ENCODE measurements at places on chromosomes 12 and 14.
A peak's percentile ranks its signal among the peaks of the same experiment; 100 is the strongest.

- no peak for DNase-seq
Measured at GRCh38 chr14:70871001-70871400, 36.3 kb upstream of the PCNX1 start.

DNA sequence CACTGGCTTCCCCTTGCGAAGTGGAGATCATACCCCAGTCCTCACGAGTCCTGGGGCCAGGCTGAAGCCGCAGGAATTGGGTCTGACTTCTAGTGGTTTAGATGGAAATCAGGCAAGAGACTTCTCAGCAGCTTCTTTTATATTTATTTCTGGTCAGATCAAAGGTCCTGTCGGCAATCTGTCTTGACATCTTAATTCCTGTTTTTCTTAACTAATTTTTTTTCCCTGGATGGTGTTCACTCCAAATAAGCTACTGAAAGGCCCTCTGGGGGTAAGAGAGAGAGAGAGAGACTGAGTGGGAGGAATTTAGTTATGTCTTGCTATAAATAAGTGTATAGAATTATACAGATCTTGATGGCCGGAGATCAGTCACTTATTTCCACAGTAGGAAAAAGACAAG is 698.7 kb upstream of the TBX3 start:
- DNase-seq, result no peak

DNA sequence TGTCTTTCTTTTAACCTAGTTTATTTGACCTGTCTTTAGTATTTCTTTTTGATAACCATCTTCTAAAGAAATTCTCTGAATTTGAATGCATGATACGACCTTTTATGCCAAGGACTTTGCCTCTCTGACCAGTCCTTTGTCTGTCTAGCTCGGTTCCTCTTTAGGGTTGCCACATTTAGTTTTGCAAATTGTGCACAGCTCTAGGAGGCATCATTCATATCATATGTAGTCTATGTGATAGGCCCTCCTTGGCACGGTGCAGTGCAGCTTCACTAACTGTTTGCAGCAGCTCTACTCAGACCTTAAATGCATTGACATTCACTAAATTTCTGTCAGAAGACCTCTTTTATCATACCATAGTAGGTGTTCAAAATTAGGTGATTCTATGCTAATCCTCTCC is 75.6 kb downstream of the USP15 start:
- no peak for DNase-seq

DNA sequence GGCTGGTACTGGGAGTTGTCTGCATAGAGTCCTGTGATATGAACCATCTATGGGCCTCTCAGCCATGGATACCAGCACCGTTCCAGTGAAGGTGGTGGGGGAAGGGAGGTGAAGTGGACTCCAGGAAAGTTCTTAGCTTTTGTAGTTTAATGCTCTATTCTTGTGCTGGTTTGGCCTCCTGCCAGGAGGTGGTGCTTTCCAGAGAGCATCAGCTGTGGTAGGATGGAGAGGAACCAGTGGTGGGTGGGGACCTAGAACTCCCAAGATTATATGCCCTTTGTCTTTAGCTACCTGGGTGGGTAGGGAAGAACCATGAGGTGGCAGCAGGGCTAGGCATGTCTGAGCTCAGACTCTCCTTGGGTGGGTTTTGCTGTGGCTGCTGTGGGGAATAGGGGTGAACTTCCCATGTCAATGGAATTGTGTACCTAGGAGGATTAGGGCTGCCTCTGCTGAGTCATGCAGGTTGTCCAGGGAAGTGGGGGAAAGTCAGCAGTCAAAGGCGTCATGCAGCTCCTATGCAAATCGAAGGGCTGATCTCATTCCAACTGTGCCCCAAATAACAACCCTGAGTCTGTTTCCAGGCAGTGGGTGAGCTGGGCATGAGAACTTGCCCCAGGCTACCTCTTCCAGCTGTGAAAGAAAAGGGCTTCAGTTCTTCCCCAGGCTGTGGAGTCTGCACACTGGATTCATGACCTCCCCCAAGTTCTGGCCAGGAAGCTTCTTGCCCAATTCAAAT is 14.2 kb downstream of the GZMH start:
- no peak for DNase-seq

GRCh38 chr12:132921685-132922084 is 34.3 kb upstream of the CHFR start:
- DNase-seq, result no peak

DNA sequence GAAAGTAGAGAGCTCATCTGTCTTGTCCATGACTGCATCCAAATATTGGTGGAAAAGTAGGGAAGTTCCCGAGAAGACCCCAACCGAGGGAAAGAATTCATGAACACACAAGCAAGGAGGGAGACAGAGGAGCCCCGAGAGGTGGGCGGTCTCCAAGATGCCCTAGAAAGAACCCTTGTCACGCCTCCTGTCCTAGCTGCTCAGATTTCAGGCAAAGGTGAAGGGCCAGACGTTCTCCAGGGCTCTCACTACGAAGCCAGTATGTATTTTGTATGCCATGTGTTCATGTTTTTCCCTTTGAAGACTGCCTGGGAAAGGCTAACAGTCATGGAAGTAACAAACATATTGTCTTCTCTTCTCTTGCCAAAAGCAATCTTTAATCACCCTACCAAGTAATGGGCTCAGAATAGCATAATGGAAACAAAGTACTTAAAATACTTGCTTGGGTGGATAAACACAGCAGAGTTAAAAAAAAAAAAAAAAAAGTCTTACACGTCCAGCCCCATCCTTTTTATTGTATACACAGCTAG is 99.2 kb upstream of the TBX3 start:
- no peak for DNase-seq

GRCh38 chr12:131829356-131829747 is 1.2 kb downstream of the MMP17 start:
- DNase-seq, result no peak

GRCh38 chr14:54600717-54601109 is 33.8 kb downstream of the SAMD4A start:
- DNase-seq, result no peak

DNA sequence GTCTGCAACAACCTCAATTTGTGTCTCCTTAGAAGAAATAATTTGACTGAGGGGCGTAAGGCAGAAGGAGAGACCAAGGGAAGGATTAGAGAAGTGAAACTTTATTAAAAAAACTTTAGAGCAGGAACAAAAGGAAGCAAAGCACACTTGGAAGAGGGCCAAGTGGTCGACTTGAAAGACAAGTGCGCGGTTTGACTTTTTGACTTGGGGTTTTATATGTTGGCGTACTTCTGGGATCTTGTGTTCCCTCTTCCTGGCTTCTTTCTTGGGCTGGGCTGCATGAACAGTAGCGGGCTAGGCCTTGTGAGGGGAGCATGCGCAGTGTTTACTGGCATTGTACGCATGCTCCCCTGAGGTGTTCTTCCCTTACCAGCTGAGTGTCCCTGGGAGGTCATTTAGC is 369.3 kb upstream of the DCN start:
- DNase-seq, result no peak

GRCh38 chr12:127306604-127307215 is 960.3 kb upstream of the TMEM132C start:
- DNase-seq, result no peak

GRCh38 chr12:115313929-115314328 is 630.0 kb upstream of the TBX3 start:
- no peak for DNase-seq

DNA sequence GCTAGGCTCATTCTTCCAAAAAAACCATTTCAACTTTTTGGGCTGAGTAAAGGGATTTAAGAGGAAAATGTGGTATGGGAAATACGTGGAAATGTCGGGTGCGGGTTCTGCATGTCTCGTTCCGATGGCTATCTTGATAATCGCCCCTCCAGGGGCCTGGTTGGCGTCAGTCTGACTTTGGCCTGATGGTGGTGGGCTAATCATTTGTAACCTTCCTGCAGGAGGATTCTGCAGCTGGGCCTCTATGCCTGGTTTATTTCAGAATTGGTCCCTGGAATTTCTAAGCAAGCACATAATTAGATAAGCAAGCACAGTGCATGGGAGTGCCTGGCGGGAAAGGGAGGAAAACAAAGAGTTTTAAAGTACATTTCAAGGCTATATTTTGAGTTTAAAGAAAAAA is 14.8 kb upstream of the SLC4A8 start:
- no peak for DNase-seq

GRCh38 chr14:85566603-85567002 is 36.7 kb downstream of the FLRT2 start:
- DNase-seq, result no peak

GRCh38 chr14:93870377-93870776 is 56.8 kb upstream of the FAM181A start:
- DNase-seq, result no peak

- no peak for DNase-seq
Measured at GRCh38 chr14:104731320-104732294, 7.6 kb downstream of the ADSS1 start.

- DNase-seq, result no peak
Measured at GRCh38 chr12:101299931-101300330, 20.0 kb downstream of the UTP20 start.

- no peak for DNase-seq
Measured at GRCh38 chr12:62717643-62718042, 217.3 kb downstream of the PPM1H start.

GRCh38 chr12:42097971-42098370 is 46.7 kb downstream of the GXYLT1 start:
- no peak for DNase-seq

DNA sequence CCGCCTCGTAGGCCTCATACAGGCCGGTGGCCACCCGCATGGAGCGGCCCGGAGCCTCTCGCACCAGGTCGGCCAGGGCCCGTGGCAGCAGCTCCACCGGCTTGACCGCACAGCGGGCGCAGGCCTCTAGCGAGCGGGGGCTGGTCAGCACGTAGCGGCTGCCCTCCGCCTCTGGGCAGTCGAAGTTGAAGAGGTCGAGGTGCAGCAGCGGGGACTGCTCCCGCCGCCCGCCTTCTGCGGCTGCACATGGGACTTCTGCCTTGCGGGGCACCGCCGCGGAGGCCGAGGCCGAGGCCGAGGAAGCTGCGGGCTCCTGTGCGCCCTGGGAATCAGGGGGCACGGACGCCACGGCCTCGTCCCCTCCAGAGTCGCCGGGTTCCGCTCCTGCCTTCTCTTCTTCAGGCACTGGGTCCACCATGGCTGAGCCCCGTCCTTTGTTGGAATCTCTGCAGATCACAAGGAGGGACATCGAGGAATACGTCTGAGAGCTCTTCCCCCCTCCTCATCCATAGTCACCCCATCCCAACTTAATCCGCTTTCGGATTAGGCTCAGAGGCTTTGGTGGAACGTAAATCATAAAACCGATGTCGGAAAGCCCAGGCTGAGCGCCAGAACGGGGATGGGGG is 1.4 kb downstream of the CCDC177 start:
- DNase-seq, result no peak

- DNase-seq, result no peak
Measured at GRCh38 chr14:30252783-30253674, 305.9 kb upstream of the G2E3 start.

GRCh38 chr12:79424109-79424721 is 266.5 kb downstream of the PAWR start:
- DNase-seq, result no peak

- DNase-seq, result no peak
Measured at GRCh38 chr12:101277443-101277842, 2.5 kb upstream of the UTP20 start.

DNA sequence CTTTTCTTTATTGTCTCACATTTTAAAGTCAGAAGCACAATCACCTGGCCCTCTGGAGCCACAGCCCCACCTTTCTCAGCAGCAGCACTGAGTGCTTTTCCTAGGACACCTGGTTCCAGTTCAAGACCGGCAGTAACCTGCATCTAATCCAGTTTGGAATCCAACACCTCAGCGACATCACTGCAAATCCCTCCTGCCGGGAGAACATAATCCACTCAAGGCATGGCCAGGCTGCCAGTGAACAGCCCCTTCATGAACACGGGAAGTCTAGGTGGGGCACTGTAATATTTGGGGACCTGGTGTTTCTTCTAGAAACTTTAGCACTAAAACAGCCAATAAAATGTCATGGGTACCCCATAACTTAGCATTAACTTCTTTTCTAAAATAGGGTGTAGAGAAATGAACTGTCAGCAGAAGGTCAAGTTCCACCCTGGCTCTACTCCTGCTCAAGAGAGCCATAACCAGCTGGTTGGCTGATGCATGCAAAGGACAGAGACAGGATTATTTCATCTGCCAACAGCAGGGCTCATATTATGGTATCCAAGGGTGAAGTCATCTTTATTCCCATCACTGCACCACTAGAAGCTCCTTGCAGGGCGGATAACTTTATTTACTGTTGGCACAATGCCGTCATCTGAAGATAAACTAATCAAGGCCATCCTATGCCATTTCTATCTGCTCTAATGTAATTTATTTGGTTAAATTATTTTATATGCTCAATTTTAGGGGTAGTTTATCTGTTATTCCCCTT is 76.7 kb downstream of the TTC7B start:
- no peak for DNase-seq

GRCh38 chr14:103676881-103677675 is 38.2 kb downstream of the XRCC3 start:
- DNase-seq, result no peak

DNA sequence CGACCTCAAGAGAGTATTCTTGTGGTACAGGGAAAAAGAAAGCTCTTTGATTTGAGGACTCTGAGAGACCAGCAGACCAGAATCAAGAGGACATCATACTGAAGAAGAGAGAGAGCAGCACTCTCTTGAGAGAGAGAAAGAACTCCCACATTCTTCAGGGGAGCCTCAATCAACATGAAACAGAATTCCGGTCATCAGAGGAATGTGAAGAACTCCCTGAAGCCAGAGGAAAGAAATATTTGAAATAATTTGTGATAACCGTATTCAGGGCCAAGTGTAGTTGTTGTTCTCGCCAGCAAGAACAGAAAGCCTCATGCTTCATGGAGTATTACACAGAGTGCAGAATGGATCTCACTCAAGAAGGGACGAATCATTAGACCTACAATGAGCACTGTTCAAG is 363.8 kb upstream of the TMEM132C start:
- no peak for DNase-seq

GRCh38 chr14:59346796-59347510 is 118.2 kb downstream of the GPR135 start:
- no peak for DNase-seq

DNA sequence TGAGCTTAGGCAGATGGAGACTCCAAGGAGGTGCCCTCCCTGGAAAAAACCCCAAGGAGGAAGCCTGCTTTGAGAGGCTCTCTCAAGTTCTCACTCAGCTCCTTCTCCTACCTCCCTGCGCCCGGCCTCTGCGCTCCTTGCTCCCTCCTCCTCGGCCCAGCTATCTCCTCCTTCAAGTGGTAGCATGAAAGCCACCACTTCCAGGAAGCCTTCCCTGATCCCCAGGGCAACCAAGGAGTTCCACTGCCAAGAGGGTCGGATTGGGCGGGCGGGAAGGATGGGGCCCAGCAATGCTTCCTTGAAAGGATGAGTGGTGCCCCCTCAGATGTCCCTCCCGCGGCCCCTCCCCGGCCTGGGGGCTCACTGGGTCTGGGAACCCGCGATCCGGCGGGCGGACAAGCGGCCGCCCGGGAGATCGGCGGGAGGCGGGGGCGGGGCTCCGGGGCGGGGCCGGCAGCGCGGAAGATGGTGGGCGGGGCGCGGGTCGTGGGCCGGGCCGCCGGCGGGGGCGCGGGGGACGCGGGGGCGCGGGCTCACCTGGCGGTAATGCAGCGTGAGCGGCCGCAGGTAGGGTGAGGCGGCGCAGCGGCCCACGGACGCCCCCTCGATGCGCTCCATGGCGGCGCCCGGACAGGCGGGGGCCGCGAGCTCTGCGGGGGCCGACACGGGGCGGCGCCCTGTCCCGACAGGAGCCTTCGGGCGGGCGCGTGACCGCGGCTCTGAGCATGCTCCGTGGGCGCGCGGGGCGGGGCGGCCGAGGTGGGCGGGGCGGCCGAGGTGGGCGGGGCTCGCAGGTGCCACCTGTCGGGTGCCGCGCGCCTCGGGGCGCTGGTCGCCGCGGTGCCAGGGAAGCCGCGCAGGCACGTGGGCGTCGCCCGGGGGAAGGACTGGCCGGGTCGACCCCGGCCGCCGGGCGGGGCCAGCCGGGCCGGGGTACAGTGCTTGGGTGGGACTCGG is at the start of gene NUDT14:
Gene NUDT14 (minus strand): TSS at position 721 of the 957 bp plus-strand sequence. CDS start 103 bp downstream, at position 618.
- DNase-seq, result peak; percentile 86

- no peak for DNase-seq
Measured at GRCh38 chr12:18283831-18284230, 22.5 kb downstream of the PIK3C2G start.
